ENCODE measurements at places on chromosomes 16 and 17.

DNA sequence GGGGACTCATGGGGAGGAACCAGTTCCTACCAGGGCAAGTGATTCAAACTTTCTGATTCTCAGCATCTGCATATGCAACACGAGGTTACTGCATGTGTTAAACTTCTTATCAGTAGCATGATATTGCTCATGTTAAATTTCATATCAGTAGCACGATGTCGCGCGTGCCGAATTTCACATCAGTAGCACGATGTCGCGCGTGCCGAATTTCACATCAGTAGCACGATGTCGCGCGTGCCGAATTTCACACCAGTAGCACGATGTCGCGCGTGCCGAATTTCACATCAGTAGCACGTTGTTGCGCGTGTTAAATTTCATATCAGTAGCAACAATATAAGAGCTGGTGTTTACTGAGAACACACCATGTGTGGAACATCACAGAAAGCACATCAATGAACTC, 221.6 kb downstream of the GSG1L start:
- no peak for DNase-seq

GRCh38 chr16:66294507-66294906, 72.0 kb upstream of the CDH5 start:
- no peak for DNase-seq

DNA sequence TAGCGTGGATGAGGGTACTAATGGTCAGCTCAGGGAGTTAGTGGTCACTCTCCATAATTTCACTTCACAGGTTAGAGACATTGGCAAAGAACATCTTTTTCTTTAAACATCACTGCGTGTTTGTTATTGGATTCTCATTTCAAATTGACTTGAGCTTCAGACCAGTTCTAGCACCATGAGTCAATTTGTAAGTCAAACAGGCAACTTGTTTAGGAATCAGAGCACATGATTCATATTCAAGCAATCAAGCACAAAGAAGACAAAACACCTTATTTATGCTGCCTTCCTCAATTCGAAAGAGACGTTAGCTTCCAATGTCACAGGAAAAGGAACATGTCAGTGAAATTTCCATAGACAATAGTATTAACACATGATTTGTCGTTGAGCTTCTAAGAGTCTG, 62.3 kb downstream of the HS3ST3A1 start:
- no peak for DNase-seq

DNA sequence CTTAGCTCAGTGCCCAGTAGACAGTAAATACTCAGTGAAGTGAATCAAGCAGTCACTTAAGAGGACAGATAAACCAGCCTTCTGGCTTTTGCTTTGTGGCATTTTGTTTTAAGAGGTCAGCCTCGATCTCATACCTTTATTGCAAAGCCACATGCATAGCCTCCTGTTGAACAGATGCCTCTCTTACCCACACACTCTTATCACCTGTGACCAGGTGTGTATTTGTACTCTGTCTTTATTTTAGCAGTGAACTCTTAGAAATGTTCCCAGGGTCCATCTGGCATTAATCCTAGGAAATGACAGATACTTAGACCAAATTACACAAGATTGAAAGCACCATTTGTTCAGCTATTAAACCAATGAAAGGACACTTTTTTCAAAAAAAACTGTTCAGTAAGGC, 1426.5 kb downstream of the CDH11 start:
- no peak for DNase-seq
